Activated CD8-positive, alpha-beta memory T cell treated with anti-CD3 and anti-CD28 coated beads for 36 hours (primary cell): ENCODE measurements at places on chromosomes 4 and X. TPM values are rescaled to one million over a fixed set of nuclear protein-coding genes. Genes with fewer than 3 reads are reported as not detected.

Gene PSAPL1
- not detected for total RNA-seq

Gene MAP7D2
- 0.36 TPM for total RNA-seq

Gene TKTL2
- total RNA-seq = not detected

Gene FAM47E
- not detected for total RNA-seq

Gene XAGE1A
- total RNA-seq = not detected

Gene GAGE12D
- not detected for total RNA-seq

Gene TLR2
- total RNA-seq = 0.23 TPM

Gene XG
- not detected for total RNA-seq

Gene SGMS2
- total RNA-seq = 0.46 TPM

Gene NDNF
- total RNA-seq = 0.19 TPM

Gene RAB40AL
- 0.38 TPM for total RNA-seq

Gene MAGEB3
- total RNA-seq = not detected

Gene NLRP2B
- total RNA-seq = not detected

Gene SPATA4
- total RNA-seq = not detected

Gene GABRA4
- total RNA-seq = not detected

Gene MUC7
- not detected for total RNA-seq

Gene BMP3
- total RNA-seq = not detected

Gene HPF1
- total RNA-seq = 28.7 TPM

Gene MTNR1A
- not detected for total RNA-seq

Gene MAGEA9B
- total RNA-seq = not detected

Gene SAGE1
- total RNA-seq = not detected

Gene P2RY8
- total RNA-seq = 24.7 TPM

Gene PCDH19
- total RNA-seq = not detected

Gene SLC34A2
- total RNA-seq = not detected

Gene MAGEH1
- total RNA-seq = 16.6 TPM

Gene MAGEA1
- total RNA-seq = not detected

Gene CLCN4
- not detected for total RNA-seq

Gene PTCHD1
- total RNA-seq = not detected
